Activated gamma-delta T cell (primary cell): ENCODE measurements at places on chromosomes 5 and 9.

DNA sequence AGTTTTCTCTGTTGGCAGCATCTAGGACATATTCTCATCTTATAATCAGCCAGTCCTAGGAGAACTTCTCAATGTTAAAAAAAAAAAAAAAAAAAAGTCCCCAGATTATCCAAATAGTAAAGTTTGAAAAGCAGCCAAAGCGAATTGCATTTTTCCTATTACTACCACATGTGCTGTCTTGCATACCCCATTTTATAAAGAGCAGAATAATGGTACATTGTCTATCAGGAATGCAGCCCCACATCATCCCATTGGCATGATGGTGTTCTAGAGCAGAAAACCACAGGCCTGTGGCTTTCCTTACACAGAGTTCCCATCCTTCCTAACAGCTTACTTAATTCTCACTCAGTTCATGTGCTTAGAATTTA is 381.6 kb downstream of the TMEM38B start:
- DNase-seq: no peak

GRCh38 chr9:73869264-73869663 is 627.9 kb upstream of the RORB start:
- no peak for DNase-seq

- no peak for DNase-seq
Measured at GRCh38 chr5:83503662-83504061, 32.1 kb downstream of the VCAN start.

GRCh38 chr9:135240222-135240621 is 152.8 kb downstream of the OLFM1 start:
- no peak for DNase-seq

- no peak for DNase-seq
Measured at GRCh38 chr5:20369518-20369885, 381.5 kb upstream of the CDH18 start.

GRCh38 chr9:36034234-36034633 is 2.5 kb upstream of the RECK start:
- no peak for DNase-seq

- DNase-seq: no peak
Measured at GRCh38 chr9:123349691-123350480, 6.1 kb upstream of the CRB2 start.
